Activated naive CD4-positive, alpha-beta T cell treated with Interleukin-2 at 50 U/mL for 16 hours (primary cell): ENCODE measurements at places on chromosomes 13 and 19.
A peak's percentile ranks its signal among the peaks of the same experiment; 100 is the strongest.

DNA sequence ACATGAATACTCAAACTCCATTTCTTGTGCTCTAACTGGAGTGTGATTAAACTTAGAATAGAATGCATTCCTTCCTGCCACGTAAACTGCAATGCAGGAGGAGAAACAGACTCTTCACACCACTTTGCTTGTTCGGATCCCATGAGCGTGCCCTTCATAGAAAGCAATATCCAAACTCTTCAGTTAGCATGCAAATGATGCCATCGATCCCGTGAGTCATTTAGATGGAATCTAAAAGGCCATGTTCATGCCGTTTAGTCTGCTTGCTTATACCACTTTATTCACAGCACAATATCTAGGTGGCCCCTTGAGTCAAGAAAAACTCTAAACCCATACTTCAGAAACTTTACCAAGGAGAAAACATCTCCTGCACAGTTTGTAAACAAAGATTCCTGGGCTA is 225.8 kb downstream of the OXGR1 start:
- DNase-seq: no peak

DNA sequence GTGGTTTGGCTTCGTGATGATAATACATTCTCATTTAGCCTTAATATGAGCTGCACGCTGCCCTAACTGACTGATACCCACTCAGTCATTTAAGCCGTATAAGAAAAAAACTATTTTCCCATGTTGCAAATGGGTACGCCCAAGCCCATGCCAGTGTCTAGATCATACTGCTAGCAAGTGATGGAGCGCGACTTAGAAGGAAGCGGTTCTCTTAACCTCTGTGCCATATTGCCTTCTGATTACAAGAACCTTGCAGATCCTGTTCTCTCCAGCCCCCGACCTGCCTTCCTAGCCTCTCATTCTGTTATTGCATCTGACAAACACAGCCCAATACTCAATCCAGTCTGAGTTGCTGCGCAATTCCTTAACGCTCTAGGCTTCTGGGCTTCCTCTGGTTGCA is 603 bp downstream of the GPALPP1 start:
- no peak for DNase-seq

DNA sequence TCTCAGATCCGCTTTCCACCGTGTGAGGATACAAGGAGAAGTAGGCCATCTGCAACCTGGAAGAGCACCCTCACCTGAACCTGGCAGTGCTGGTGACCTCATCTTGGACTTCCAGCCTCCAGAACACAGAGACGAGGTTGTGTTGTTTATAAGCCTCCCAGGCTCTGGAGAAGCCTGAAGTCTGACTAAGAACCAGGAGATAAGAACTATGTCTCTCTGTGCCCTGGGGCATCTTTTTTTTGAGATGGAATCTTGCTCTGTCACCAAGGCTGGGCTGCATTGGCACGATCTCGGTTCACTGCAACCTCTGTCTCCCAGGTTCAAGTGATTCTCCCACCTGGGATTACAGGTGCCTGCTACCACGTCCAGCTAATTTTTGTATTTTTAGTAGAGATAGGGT is 14.5 kb downstream of the FCGBP start:
- DNase-seq: no peak

- DNase-seq: peak; percentile 67
Measured at GRCh38 chr19:55638864-55639359, 1.9 kb upstream of the ZNF580 start.

GRCh38 chr19:33412601-33413425 is 39.3 kb downstream of the CEBPG start:
- no peak for DNase-seq

DNA sequence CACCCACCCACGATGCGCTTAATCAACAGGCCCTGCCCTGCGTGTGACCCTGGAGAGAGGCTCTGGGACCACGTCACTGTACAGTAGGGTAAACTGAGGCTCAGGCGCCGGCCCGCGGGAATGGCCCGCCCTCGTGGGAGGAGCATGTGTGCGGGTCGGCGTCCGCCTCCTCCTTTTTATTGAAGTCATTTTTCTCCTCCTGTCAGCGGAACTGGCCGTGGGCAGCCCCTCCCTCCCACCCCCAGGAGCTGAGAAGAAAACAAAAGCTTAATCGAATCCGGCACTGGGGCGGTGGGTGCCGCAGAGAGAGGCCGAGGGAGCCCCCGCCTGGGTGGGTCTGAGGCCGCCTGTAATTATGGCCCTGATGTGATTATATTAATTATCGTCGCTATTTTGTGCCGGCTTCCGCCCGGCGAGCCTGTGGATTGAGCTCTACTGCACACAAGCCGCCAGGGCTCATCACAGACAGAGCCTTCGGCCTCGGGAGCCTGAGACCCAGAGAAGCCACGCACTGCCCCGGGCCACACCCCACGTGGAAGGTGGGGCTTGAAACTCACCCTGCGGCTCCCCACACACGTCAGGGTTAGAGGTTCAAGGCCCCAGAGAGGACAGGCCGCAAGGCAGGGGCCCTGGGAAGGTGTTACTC is 7.0 kb downstream of the C2CD4C start:
- DNase-seq: no peak
